ENCODE measurements at places on chromosomes 2 and 18.
A peak's percentile ranks its signal among the peaks of the same experiment; 100 is the strongest.

DNA sequence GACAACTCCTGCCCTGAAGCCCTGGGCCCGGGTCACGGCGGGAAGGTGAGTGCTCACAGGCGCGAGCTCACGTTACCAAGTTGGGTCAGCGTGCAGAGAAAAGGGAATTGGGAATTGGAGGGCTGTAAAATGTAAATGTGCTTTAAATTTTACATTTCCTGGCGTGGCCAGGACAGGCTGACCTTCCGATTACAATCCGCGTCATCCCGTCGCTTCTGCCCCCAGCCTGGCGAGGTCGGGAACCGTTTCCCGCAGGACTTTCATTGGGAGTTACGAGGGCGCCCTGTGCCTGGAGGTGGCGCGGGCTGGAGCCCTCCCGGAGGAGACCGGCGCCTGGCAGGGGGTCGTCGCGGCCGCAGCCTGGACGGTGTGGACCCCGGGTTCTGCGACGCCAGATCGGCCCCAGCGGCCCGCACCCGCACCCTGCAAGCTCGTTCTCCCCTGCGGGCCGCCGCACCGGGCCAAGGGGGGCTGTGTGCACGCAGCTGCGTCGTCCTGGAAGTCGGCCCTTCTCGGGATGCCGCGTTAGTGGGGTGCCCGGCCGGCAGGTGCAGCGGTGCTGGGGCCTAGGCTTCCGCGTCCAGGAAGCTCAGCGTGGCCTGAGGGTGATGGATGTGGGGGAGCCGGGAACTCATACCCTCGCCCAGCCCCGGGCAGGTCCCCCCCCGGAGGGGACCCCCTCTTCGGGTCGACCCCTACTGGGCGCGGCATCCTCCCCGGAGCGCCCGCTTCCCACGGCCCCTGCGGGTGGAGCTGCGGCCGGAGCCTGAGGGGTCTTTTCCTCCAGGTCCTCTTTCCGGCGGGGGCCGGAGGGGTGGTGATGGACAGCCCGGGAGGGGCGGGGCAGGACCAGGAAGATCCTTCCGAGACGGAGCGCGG, 63.9 kb downstream of the LRRFIP1 start:
- DNase-seq, result peak; percentile 44

- DNase-seq, result no peak
Observed at GRCh38 chr2:61367177-61367576, 103.7 kb downstream of the USP34 start.

DNA sequence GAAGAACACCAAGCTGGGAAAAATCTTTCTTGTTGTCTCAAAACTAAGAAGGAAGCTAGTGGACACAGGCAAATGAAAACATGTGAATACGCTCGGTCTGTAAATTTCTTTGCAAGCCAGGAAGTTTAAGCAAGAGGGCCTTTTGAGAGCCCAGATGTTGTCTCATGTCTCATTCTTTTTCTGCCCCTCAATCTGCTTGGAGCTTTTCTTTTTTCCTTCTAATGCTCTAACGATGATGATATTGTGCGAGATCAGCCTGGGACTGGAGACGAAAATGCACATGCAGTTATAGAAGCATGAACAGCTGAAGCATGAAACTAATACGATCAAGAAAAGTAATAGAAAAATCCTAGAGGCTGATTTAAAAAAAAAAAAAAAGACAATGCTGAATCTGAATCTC, 138.6 kb upstream of the CHAC2 start:
- DNase-seq, result no peak

DNA sequence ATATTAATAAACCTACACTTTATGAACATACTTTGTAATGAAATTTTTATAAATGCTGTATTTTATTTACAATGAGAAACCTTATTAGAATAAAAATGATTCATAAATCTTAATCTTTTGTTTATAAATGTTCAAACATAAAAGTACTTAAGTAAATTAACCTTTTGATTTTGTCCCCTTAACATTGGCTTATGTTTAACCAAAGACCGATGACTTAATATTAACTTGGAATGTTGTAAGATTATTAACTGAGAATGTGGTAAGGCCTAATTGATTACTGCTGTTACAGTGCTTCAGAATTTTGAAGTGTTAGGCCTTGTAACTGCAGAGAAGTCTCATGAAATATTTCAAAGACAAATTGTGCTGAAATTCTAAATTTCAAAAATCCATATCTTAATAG, 5.7 kb downstream of the CPS1 start:
- DNase-seq, result no peak

DNA sequence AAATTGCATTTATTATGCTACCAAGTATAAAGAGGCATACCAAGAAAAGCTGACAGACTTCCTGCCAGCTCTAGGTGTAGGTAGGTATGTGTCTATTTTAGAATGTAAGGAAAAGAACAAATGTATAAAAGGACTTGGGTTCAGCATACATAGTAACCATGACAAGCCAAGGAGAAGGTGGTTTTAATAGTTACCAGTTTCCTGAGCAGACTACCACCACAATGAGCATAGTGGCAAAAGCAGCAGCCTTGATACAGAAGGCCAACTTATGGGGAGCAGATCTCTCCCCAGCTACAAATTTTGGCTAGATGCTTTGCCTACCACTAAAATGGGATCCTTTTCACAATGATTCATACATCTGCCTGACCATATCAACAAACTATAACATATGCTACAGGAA, 34.5 kb downstream of the METTL8 start:
- DNase-seq, result no peak

DNA sequence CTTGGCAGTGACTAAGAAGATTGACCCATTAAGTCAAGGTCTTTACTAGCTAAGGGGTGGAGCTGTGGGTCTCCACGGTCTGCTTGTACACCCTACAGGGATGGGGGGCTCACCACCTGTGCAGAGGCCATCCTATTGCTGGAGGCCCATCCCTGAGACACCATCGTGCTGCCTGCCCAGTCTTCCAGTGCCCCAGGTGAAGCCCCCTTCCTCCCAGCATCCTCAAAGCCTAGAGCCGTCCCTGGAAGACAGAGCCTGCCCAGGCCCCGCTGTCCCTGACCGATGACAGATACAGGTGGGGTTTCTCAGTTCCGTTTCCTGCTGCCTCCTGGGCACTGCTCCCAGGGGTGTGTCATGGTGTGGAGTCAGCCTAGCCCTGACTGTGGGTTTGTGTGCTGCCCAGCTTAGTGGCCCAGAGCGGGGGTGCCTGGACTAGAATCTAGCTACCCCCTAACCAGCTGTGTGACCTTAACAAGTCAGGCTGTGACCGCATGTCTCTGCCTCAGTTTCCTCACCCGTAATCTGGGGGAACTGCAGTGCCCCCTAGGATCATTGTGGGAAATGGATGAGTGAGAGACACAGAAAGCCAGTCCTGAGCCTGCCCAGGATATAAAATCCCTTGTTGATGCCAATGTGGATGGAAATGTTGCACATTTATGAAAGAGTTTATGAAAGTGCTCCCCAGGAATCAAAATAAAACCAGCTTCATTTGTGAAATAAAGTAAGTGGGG, 2.0 kb downstream of the OTOS start:
- no peak for DNase-seq

- peak; percentile 57 for DNase-seq
Observed at GRCh38 chr2:8049851-8050571, 631.8 kb upstream of the ID2 start.

DNA sequence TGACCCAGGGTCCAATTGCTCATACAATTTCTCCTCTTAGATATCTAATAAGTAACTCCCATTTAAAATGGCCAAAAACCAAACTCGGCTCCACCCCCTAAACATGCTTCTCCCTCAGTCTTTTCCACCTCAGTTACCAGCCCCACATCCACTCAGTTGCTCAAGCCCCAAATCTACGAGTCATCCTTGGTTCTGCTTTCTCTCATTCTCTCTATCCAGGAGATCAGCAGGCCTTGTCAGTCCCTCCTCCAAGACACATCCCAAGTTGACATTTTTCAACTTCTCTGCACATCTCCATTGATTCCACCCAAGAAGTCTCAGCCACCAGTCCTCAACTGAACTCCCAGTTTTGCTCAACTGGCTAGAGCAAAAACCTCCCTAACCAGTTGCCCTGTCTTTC, 40.5 kb upstream of the RTN4 start:
- no peak for DNase-seq

DNA sequence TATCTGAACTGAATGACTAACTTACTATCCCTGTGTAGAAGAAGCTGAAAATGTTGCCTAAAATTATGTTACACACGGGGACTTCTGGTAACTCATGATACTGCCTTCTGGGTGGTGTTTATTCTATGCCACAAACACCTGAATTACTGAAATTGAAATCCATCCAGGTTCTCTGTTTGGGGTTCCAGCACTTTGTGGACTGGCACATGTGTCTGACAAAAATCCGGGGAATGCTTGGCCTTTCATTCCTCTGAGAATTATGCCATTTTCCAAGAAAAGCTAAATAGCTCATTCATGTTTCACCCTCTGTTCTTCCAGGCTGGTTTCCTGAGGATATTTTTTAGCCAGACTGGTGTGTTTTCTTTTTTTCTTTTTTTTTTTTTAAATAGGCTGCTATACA, 59.5 kb upstream of the POU3F3 start:
- no peak for DNase-seq

DNA sequence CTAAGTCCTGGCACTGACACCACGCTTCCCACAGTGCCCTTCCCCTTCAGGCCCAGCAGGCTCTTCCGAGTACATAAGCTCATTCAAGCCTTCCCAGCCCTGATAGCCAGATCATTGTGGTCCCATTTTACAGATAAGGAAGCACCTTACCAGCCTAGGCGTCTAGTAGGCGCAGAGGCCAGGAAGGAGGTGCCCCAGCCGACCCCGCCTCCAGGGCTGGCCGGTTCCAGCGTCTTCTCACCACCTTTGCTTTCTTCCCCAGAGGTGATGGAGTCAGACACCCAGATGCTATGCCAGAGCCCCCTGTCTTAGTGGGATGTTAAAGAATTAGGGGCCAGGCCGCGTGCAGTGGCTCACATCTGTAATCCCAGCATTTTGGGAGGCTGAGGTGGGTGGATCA, 28.9 kb upstream of the EFHD1 start:
- no peak for DNase-seq

DNA sequence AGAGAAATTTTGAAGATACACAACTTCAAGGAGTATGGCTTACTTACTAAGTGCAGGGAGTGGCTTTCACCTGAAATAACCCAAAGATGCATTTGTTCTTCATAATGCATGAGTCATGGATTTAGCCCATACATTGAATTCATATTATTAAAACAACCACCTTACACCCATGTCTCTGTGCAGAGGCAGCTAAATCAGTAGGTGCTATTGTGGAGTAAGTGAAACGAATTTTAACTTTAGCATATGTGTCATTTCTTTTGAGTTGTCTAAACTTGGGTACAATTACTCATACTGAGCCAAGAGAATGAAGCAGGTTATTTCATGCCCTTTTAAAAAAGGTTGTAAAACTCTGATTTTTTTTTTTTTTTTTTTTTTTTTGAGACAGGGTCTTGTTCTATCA, 11.0 kb upstream of the ANKRD29 start:
- DNase-seq, result no peak

GRCh38 chr2:231361701-231362554, 33.6 kb upstream of the B3GNT7 start:
- DNase-seq, result no peak

- DNase-seq, result no peak
Observed at GRCh38 chr18:51082571-51083267, 52.7 kb downstream of the SMAD4 start.

- DNase-seq, result no peak
Observed at GRCh38 chr2:71477231-71477691, 23.9 kb downstream of the DYSF start.

DNA sequence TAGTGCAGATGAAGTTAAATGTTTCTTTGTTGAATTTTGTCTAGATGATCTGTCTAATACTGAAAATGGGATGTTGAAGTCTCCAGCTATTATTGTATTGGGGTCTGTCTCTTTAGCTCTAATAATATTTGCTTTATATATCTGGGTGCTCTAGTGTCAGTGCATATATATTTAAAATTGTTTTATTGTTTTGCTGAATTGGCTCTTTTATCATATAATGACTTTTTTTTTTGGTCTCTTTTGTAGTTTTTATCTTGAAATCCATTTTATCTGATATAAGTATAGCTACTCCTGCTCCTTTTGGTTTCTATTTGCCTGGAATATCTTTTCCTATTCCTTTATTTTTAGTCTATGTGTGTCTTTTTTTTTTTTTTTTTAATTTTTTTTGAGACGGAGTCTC, 79.2 kb downstream of the COMMD1 start:
- DNase-seq, result no peak

DNA sequence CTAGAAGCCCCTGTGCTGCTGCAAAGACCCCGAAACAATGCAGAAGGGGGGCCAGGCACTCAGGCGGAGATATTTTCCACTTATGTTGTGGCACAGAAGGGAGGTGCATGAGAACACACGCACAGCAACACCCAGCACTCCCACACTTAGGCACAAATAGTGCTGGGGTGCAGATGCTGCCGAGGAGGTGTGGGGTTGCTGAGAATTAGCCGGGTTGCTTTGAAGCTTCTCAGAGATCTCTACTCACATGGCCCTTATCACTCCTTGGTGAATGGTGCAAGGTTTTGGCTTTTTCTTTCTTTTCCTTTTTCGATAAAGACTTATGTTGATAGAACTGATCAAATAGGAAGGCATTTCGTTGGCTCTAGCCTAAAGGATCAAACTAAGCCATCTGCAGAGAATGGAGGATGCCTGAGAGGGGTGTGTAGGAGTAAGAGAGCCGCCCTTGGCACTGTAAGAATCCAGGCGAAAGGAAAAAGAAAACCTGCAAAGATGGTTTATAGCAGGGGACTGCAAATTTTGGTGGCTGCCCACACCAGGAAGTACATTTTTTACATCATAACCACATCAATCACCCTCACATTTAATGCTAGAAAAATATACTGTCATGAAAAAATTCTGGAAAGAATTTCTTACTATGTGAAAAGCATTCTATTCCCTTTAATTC, 27.9 kb upstream of the FHL2 start:
- DNase-seq, result no peak

- DNase-seq, result no peak
Observed at GRCh38 chr2:25042321-25043240, 705 bp downstream of the EFR3B start.

DNA sequence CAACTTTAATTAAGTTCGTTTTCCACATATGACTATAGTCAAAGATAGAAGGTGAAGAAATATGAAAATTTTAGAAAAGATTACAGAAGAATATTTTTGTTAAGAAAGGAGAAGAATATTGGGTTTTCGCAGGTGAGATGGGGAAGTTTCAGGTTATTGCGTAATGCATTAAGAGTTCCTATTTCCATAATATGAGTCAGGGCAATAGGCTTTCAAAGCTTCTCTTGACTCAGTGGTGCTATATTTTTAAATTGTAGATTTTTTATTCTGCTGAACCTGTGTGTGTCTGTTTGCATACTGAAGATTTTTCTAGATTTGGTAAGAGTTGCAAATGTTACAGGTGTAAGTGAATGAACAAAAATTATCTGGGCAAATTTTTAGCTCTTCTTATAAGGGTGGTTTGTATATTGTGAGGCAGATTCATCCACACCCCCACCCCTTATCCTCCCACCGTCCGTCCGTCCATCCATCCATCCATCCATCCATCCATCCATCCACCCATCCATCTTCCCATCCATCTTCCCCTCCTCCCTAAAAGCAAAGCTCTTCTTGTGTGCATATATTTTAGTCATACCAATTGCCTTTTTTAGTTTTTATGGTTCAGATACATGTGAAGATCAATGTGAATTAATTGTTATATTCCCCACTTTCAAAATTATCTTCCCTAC, 69.6 kb downstream of the MYO1B start:
- DNase-seq, result no peak

- DNase-seq, result no peak
Observed at GRCh38 chr18:44823782-44824181, 143.1 kb downstream of the SETBP1 start.
